Endothelial cell of umbilical vein (primary cell): ENCODE measurements at places on chromosomes 1 and 21.

GRCh38 chr21:37237764-37238163, 29.4 kb downstream of the VPS26C start:
- peaks cover 7% of the 10 kb centered on the region for H3K36me3 ChIP-seq
- peak overlapping the region; percentile 8 for H3K27ac ChIP-seq
- no peaks in the 10 kb centered on the region for H3K27me3 ChIP-seq
- peak; percentile 64 for DNase-seq
- H3K4me1 ChIP-seq = peaks cover 15% of the 10 kb centered on the region

DNA sequence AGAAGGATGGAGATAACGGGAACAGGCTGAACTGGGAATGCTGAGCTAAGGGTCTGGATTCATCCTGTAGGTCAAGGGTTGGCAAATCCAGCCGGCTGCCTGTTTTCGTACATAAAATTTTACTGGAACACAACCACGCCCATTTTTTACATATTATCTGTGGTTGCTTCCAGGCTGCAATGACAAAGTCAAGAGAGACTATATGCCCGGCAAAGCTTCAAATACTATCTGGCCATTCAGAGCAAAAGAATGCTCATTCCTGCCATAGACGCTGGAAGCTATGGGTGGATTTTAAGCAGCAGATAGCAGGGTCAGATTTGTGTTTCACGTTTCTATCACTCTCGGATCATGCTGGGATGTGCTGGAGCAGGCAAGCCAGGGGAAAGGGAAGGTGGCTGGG, 137.9 kb upstream of the EDN2 start:
- H3K27ac ChIP-seq = no peak overlapping the region
- no peak overlapping the region for H3K4me3 ChIP-seq
- no peaks in the 10 kb centered on the region for H3K27me3 ChIP-seq
- peaks cover 4% of the 10 kb centered on the region for H3K4me1 ChIP-seq
- DNase-seq = no peak

DNA sequence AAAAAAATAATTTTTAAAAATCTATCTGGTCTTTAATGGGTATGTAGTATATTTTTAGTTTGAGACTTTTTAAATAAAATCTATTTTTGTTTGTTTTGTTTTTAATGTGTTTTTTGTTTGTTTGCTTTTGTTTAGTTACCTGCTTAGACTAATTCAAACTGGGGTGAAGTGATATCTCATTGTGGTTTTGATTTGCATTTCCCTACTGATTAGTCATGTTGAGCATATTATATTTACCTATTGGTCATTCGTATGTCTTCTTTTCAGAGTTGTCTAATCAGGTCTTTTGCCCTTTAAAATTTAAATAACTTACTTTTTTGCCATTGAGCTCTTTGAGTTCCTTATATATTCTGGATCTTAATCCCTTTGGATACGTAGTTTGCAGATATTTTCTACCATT, 20.3 kb downstream of the CD1B start:
- H3K4me3 ChIP-seq = no peak overlapping the region
- no peaks in the 10 kb centered on the region for H3K27me3 ChIP-seq
- no peak overlapping the region for H3K27ac ChIP-seq
- H3K36me3 ChIP-seq = no peaks in the 10 kb centered on the region

- H3K4me3 ChIP-seq = no peak overlapping the region
- H3K27ac ChIP-seq = peak overlapping the region; percentile 98
- no peaks in the 10 kb centered on the region for H3K36me3 ChIP-seq
Measured at GRCh38 chr1:42941640-42942330, 16.9 kb downstream of the SLC2A1 start.
